D341Med (cell line): ENCODE measurements at places on chromosomes 6 and 20.

DNA sequence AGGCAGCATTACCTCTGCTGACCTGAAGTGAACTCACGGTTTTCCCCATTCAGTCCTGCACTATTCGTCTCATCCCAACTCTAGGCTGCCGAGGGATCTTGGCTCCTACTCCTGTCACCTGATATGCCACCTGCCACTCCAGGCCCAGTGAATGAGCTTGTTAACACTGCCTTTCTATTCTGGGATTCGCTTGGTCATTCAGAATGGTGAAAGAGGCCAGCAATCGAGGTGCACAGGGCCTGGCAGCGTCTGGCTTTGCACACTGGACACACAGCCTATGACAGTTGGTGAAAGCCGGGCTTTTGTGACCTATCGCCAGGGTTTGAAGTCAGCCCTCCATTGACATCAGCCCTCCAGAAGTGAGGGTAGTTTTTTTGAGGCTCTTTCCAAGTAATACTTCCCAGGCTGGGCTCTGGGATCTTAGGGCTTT, 59.3 kb upstream of the MYL9 start:
- DNase-seq: no peak

DNA sequence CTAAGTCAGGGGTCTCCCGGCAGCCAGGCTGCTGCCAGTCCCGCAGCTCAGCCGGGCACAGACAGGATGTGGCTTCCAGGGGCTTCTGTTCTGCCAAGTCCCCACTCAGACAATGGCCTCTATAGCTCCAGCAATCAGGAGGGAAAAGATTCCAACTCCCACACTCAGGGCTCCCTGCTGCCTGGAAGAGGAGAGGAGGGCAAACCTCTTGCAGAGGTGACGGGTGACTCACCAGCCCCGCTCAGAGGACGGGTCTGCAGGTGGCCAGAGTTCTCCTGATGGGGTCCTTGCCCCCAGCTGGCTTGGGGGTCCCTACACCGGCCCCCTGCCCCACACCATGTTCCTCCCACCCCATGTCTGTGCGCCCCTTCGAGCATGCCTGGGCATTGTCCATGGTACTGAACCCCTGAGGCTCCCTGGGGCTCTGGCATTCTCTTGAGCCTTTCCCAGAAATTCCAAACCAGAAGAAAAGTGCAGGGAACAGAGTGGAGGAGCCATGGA, 32.6 kb downstream of the NTSR1 start:
- DNase-seq: no peak

DNA sequence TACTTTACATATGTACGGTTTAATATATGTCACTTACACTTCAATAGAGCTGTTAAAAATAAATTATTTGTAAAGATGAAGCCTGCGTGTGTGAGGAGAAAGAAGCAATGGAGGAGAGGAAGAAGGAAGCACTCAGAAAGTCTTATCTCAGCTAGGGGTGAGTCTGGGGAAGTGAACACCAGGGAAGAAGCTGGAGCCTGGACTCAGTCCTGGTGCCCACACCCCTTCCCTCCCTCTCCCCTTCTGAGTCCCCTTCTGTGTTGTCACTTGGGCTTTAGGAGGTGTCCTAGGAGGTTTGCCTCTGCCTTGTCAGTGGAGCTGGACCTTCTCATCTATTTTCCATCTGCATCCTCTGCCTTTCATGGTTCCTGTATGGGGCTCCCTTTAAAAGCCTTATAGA, 1.9 kb downstream of the SIRPB2 start:
- DNase-seq: no peak

DNA sequence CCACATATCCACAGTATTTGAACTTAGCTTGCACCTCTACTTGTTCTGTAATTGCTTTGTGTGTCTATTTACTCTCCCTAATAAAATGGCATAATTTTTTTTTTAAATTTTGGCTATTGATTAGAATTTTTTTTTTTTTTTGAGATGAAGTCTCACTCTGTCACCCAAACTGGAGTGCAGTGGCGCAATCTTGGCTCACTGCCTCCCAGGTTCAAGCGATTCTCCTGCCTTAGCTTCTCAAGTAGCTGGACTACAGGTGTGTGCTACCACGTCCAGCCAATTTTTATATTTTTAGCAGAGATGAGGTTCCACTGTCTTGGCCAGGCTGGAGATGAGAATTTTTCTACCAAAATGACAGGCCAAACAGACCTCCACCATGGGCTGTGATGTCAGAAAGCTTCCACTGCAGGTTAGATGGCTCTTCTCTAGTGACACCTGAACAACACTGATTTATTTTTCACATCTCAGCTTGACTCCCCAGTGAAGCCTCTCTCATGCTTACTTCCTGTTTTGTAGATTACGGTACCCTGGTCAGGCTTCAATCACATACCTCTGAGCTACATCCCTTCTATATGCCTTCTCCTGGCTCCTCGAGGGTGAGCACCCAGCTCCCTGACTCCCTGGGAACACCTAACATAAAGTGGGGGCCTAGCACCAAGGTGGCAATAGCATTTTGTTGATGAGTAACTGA, 112.8 kb downstream of the ARHGAP18 start:
- DNase-seq: no peak

DNA sequence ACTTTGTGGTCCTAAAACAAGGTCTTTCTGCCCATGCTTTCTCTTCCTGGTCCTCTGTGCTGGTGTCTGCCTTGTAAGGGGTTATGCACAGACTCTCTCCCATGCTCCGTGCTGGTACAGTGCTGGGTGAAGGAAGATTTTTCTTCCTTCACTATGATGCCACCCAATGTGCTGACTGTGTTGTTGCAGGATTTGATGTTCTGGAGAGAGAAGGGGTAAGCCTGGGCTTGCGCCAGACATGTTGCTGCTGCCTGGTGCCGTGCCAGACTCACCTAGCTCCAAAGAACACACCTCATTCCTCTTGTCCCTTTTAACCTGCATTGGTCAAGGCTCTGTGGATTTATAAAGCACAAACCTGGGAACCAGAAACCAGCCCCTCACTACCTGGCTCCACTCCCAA, 28.4 kb upstream of the ARMH2 start:
- no peak for DNase-seq

GRCh38 chr6:13767121-13767808, 47.1 kb downstream of the MCUR1 start:
- no peak for DNase-seq

GRCh38 chr6:133551847-133552341, 310.7 kb downstream of the EYA4 start:
- DNase-seq: no peak
